NCI-H1105 (cell line): ENCODE measurements at places on chromosomes 5 and 9.

DNA sequence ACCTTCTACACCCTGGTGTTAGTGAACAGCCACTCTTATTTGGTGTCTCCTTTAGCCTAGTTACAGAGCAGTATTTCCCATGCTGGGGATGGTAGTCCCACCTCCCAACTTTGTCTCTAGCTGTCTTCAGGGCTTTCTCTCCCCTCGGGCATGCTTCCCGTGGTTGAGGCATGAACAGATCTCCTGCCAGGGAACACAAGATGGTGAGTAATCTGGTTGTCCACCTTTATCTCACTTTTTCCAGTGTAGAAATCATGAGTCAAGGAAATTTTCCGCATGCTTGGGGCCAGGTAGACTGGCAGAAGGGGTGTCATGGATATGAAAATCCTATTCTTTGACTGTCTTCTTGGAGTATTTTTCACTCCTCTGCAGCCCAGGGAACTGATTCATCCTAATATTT is 532.9 kb downstream of the ANXA1 start:
- DNase-seq: no peak

- no peak for DNase-seq
Observed at GRCh38 chr5:78050888-78051287, 243.6 kb downstream of the AP3B1 start.

- no peak for DNase-seq
Observed at GRCh38 chr5:157732596-157733262, 1.5 kb downstream of the THG1L start.

DNA sequence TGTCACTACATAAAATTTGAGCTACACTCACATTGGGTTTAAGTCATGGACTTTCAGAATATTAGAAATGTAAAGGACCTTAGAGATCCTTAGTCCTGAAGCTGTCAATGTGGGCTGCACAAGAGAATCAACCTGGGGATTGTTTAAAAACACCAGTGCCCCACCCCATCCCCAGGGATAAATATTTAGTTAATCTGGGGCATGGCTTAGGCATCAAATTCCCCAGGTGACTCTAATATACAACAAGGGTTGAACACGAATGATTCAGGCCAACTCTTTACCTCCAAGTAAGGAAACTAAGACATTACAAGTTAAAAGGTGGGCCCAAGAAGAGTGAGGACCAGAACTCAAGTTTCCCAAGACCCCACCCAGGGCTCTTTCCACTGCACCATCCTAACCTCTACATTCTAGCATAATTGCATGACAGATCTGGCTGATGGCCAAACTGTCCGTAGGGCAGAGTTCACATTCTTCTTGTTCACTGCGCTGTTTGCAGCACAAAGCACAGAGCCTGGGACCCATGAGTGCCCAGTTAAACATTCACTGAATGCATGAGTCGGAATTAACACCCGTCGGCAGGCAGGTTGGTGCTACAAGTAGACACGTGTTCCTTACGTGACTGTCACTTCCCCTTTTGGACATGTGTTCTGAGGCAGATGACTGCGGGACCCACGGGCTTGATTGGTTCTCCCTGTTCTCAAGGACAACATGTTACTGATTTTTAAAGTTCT is 25.2 kb downstream of the CYFIP2 start:
- DNase-seq: no peak

GRCh38 chr5:171316258-171317121 is 7.4 kb downstream of the TLX3 start:
- no peak for DNase-seq

DNA sequence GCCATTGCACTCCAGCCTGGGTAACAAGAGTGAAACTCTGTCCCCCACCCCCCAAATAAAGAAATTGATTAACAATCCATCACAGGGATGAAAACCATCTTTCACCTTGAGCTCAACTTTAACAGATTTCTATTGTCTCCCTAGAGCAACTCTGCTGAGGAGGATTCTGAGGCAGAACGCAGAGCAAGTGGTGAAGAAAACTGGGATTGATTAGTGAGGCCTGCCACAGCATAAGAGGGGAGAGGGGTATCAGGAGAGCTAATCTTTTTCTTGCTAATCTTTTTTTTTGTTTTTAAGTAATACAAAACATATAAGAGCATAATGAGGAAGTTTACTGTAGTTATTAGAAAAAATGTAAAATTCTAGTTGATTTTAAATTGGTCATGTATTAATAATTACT is 8.9 kb downstream of the TXNDC8 start:
- DNase-seq: no peak

DNA sequence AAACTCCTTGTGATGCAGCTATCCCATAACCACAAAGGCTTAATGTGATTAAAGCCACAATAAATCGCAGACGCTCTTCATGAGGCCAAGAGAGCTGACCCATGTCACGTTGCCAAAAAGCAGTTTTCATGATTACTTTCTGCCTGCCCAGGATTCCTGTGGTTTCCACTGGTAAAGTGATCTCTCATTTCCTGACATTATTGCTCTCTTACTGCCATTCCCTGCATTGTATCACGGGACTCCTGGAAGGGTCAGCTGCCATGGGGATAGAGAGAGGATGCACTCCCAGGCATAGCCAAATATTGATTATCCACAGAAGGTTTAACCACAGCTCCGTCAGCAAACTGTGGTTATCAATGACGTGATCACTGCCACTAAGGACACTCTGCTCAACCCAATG is 103.8 kb upstream of the SLC1A3 start:
- DNase-seq: no peak

DNA sequence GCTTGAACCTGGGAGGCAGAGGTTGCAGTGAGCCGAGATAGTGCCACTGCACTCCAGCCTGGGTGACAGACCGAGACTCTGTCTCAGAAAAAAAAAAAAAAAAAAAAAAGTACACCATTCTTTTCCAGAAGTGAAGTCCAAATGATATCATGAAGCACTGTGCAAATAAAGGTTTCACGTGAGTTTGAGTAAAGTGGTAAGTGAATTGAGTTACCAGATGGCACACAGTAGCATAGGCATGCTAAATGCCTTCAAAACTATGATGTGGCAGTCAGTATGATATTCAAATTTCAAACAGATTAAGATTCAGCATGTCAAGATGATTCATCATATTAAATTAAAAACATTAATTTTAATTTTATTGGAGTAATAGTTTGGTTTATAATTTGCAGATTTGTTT is 195.2 kb downstream of the TAF11L14 start:
- no peak for DNase-seq

DNA sequence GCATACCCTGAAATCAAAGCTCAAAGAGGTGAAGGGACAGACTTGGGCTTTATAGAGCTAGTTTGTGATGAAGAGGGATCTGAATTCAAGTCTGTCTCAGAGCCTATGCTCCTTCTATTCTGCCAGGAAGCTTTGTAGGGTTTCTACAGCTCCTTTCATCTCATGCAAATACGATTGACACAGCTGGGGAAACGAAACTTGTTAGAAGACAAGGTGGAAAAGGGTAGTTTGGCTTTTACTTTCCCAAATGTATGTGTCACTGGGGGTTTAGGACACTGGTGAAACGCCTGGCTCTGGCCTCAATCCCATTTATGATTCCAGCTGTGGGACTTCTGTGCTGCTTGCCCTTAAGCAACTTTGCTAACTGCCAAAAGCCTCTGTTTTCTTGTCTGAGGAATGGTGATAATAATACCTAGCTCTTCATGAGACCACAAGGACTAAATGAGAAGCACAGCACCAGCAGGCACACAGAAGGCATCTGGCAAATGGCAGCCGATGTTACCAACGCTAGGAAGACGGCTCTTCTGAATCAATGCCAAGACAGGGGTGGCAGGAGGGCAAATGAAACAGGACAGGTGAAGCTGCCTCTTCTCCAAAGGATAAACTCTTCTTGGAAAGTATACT is 70.3 kb upstream of the EQTN start:
- DNase-seq: no peak

GRCh38 chr5:11733185-11733839 is 170.9 kb downstream of the CTNND2 start:
- DNase-seq: no peak

DNA sequence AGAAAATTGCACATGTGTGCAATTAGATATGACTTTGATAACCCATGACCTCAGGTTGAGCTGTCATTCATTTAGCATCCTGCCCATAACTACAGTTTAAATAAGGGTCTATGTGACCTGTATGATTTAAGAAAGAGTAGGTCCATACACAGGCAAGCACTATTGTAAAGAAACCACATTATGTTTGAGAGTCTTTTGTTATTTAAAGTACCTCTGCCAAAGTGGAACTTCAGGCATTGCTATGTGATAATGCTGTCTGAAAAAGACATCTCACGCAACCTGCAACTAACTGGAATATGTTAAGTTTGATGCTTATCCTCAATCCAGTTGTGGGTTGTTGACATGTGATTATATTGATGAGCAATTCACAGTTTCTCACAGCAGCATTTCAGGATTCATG is 317.0 kb downstream of the TMEM161B start:
- DNase-seq: no peak
